ENCODE measurements at places on chromosomes 7 and 10.

GRCh38 chr10:14543046-14543903 is 212.6 kb upstream of the FRMD4A start:
- DNase-seq: no peak

- DNase-seq: no peak
These were observed 65.2 kb downstream of the ELFN1 start for GRCh38 chr7:1735262-1735661.

- no peak for DNase-seq
These were observed 121.2 kb upstream of the ADARB2 start for GRCh38 chr10:1858547-1858946.

DNA sequence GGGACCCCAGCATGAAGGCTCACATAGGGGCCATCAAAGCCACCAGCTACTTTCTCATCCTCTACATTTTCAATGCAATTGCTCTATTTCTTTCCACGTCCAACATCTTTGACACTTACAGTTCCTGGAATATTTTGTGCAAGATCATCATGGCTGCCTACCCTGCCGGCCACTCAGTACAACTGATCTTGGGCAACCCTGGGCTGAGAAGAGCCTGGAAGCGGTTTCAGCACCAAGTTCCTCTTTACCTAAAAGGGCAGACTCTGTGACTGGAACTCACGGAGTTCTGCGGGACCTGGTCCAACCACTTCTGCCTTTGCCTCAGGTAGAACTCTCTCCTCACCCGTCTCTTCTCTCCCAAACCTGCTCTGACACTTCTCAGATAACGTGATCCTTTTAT is 945 bp downstream of the TAS2R40 start:
- no peak for DNase-seq

DNA sequence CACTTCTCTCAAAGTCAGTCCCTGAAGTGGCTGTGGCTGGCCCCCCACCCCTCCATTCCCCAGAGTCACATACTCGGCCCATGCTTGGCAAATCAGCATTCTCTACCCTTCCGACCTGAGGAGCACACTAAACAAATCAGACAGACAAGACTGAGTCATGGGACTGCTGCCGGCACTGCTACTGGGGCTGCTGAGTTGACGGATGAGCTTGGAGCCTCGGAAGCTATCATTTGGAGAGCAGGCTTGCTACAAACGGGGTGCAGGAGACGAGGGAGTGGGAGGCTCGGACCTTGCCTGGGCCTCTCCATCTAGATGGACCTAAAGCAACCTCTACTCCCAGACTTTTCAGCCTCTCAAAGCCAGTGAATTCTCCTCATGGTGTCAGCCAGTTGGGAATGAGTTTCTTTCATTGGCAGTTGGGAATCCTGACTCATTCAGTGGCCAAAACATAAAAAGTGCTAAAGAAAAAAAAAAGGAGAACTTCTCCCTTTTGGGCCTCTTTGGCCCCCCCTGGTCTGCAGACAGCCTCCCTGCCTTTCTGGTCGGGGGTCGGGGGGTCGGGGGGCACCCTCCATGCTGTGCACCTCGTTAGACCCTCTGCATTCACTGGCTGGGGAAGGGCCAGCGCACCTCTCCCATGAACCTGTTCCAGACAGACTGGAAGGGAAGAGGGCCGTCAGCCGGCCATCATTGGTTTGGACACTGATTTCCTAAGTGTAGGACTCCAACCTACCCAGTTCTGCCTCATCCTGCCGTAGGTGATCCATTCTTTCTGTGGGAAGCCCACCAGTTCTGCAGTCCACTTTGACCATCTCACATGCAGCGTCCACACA is 52.3 kb upstream of the COL13A1 start:
- DNase-seq: no peak

GRCh38 chr10:128610113-128610512 is 483.9 kb upstream of the MKI67 start:
- DNase-seq: no peak

DNA sequence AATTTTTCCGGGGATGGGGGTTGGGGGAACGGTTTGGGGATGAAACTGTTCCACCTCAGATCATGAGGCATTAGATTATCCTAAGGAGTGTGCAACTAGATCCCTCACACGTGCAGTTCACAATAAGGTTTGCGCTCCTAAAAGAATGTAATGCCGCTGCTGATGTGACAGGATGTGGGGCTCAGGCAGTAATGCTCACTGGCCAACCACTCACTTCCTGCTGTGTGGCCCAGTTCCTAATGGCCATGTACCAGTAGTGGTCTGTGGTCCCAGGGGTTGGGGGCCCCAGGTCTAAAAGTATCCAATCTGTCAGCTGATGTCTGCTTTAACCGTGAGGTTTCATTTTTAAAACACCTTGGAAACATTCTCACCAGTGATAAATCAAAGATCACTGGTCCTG is 2.2 kb downstream of the STN1 start:
- DNase-seq: no peak
